ENCODE measurements at places on chromosomes 2 and 18.

DNA sequence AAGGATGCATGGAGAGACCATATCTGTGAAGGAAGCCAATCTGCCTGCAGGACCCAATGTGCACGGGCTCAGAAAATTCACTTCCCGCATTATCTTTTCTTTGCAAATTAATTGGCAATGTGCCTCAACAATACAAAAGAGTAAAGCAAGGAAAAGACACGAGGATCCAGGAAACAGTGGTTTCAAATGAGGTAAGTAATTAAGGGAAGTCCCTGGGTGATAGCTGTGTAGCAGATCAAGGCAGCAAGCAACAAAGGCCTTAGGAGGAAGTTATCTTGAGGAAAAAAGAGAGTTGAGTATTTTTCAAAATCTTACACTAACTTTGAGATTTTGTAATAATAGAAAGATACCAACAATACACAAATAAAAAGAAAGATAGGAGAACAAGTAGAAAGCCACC, 44.3 kb upstream of the TGIF1 start:
- no peak for DNase-seq

DNA sequence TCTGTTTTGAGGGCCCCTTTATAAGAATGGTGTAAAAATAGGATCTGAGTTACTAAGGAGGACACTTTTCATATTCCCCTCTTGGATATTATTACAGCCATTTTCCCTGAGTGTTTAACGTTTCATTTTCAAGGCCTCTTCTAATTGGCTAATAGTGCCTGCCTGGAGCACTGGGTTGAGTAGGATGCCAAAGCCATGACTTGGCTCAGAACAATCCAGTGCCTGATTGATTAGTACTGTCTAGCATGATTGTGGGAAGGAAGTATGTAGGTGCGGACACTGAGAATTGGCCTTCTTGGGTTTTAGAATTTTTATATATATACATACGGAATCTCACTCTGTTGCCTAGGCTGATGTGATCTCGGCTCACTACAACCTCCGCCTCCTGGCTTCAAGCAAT, 66.1 kb downstream of the NAB1 start:
- no peak for DNase-seq

DNA sequence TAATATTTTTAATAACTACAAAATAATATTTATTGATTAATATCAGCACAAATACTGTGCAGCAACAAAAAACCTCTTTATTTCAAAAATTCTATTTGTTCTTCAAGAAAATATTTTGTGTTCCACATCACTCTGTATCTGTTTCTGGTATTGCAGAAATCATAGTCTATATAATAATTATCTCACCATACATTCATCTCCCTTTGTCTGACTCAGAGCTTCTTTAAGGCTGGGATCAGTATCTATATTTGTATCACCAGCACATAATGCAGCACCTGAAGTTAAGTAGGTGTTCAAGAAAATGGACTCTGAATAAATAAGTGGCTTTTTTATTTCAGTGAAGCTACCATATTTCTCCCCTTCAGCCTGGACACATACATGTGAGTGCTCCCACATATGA, 1.6 kb upstream of the MARCHF4 start:
- no peak for DNase-seq

DNA sequence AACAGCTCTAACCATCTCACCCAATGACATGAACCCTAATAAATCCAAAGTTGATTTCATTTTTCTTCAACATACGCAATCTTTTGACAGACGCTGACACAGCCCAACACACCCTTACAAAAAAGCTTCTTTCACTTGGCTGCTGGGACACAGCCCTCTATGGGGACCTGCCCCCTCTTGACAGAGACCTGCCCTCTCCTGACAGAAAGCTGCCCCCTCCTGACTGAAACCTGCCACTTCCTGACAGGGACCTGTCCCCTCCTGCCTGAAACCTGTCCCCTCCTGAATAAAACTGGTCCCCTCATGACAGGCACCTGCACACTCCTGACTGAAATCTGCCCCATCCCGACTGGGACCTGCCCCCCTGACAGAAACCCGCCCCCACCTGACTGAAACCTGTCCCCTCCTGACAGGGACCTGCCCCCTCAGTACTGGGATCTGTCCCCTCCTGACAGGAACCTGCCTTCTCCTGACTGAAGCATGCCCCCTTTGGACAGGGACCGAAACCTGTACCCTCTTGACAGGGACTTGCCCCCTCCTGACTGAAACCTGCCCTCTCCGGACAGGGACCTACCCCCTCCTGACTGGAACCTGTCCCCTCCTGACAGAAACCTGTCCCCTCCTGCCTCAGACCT, 87.9 kb downstream of the PXDN start:
- DNase-seq = no peak

DNA sequence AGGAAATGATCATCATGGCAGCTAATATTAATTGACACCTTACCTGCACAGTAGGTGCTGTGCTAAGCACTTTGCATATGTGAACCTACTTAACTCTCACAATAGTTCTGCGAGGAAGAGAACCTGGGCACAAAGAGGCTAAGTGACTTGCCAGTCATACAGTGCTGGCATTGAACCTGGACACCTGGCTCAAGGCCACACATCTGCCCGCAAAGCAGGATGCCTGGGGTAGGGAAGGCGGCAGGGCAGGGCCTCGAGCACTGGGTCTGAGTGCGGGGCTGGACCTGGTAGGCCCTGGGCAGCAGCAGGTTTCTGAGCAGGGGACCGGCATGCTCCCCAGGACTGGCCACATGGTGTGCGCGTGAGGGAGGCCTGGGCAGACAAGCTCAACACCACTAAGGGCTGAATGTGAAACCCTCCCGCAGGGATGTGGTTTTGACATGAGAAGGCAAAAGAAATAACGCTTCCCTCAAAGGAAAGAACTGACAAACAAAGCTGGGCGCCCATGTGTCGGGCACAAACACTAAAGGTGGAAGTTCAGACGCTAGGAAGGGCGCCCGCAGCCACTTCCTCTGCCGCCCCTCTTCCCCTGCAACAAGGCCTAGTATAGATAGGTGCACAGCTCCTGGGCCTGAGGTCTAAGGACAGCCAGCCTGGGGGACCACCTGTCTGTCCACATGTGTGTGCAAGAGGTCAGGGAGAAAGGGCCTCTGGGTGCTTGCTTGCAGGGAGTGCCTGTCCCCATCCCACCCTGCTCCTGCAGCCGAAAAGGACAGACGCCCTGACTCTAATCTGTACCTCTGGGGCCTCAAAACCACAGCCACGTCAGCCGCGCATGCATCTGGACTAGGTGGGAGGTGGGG, 92.5 kb downstream of the ZFP36L2 start:
- DNase-seq = peak; percentile 68

DNA sequence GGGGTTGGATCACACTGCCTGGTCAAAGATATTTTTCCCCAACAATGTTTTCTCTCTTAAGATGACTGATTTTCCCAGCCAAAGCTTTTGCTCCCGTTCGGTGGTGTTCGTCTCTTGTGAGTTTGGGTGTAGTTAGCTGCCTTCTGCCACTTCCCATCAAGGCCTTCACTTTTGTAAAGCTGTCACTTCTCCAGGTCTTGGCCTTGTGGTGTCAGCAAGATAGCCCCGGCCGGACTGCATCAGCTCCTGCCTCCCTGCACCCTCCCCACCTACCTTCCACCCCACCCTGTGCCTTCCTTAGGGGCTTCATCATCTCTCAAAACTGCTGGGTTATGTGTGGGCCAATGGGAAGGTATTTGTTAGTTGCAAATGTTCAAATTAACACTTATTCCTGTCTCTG, 228.9 kb downstream of the BCL11A start:
- no peak for DNase-seq

DNA sequence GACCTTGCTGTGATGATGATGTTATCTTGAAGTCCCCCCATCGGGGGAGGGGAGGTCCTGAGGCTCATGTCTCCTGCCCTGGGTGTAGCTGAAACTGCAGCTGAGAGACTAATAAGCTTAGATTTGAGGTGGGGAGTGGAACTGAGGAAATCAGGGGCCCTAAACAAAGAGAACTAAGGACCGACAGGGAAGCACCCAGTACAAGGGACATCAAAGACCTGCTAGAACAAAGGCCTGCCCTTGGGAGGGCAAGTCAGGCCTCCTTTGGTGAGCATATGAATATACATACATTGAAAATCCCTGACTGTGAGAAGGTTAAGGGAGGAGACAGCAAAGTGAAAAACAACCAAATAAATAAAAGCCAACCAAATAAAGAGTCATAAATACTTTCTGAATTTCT, 1132.5 kb upstream of the CELF4 start:
- DNase-seq = no peak

DNA sequence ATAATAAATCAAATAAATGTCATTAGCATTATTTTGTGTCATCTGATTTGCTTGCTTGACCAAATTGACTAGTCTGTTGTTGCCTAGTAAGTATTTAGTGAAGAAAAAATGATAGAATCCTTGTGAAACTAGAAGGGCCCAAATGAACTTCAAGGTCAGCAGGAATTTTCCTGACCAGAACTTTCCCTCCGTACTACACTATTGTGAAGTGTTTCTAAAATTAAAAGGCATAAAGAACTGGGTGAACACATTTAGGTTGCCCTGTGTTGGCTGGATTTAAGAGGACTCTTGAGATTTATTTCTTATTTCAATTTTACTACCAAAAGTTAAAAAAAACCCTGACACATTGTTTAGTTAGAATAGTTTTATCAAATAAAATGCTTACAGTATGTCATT, 142.6 kb downstream of the CCDC85A start:
- DNase-seq = no peak

- peak; percentile 94 for DNase-seq
Measured at GRCh38 chr2:30359644-30360167, 87.3 kb upstream of the LCLAT1 start.

DNA sequence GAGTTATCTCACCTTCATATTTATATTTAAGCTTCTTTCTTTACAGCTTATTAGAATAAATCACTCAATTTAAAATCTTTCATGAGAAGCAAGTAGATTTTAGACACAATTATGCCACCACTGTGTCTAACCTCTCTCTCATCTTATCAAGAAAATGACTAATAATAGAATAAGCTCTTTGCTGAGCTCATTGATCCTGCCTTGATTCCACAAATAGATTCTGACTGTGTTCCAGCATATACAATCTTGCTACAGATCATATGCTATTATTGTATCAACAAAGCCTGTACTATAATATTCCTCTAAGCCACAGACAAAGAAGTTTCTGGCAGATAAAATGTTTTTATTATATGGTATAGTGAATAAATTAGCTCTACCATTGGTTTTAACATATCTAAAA, 168.7 kb upstream of the GULP1 start:
- DNase-seq = no peak

GRCh38 chr2:27303093-27304025, 4.9 kb downstream of the UCN start:
- DNase-seq = no peak

DNA sequence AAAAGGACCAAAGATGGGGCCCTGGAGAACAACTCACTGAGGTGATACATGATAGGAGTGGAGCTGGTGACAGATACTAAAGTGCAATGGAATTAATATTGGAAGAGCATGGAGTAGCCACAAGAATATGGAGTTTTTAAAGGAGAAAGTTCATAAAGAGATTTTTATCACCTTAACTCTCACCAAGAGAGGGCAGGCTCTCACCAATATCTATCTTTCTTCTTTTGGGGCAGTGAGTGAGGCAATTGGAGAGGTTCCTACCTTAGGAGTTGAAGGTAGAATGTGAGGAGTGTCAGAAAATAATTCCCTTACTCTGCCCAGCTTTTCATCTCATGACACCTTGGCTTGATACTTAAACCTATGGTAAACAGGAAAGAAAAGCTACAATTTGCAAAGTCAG, 233.7 kb upstream of the CWC22 start:
- no peak for DNase-seq

DNA sequence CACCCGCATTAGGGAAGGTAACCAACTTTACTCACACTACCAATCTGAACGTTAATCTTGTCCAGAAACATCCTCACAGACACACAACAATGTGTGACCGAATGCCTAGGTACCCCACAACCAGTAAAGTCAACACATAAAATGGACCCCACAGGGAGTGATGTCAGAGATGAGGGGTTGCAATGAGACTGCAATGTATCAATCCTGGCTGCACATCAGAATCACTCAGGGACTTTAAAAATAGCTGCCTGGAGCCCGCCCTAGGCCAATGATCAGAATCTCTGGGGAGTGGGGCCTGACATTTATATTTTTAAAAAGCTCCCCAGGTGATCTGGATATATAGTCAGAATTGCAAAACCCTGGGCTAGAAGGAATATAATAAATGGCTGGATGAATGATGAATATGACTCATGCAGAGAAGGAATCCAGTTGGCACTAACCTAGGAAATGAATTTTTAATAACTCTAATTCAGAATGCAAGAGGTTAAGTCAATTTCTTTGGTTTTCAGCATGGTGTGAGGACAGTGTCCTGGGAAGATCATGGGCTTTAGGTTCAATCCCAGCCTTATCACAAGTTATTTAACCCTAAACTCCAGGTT, 92.8 kb downstream of the COLEC12 start:
- no peak for DNase-seq

DNA sequence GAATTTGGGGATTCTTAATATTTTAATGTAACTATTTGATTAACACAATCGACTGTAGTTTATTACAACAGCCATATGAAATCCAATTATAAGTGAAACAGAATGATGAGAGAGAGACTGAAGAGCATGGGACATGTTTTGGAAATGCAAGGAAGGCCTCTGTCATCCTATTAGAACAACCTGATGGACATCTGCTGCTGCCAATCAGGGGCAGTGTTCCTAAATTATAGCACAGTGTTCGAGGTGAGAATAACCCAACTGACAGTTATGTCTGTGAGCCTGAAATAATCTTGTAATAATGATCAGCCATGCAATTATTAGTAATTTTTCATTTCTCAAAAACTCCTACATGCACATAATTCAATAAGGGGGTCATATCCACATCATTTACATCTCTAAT, 73.6 kb downstream of the CCDC141 start:
- DNase-seq = no peak

DNA sequence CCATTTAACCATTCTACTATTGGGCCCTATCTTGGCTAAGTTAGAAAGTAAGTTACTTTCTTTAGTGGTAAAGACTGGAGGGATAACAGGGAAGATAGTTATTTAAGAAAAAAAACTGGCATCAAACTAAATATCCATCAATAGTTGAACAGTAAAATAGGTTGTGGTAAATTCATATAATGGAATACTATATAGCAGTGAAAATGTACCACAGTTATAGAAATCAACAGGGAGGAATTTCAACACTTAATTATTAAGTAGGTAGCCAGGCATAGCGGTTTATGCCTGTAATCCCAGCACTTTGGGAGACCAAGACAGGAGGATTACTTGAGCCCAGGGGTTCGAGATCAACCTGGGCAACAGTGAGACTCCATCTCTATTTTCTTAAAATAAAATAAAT, 3.1 kb upstream of the SPAST start:
- DNase-seq = no peak

- DNase-seq = no peak
Measured at GRCh38 chr18:50275503-50276036, 5.8 kb downstream of the MBD1 start.

GRCh38 chr18:45254709-45255082, 360.6 kb upstream of the SLC14A2 start:
- peak; percentile 53 for DNase-seq

- no peak for DNase-seq
Measured at GRCh38 chr18:35707247-35707646, 125.7 kb downstream of the GALNT1 start.

- peak; percentile 21 for DNase-seq
Measured at GRCh38 chr2:241817126-241817820, 8.3 kb downstream of the NEU4 start.
